Activated CD4-positive, alpha-beta T cell treated with anti-CD3 and anti-CD28 coated beads for 36 hours (primary cell): ENCODE measurements at places on chromosomes 1 and 21. TPM values are rescaled to one million over a fixed set of nuclear protein-coding genes. Genes with fewer than 3 reads are reported as not detected.

Gene CTTNBP2NL
- total RNA-seq: 3.3 TPM

Gene ZMYND12
- 1.6 TPM for total RNA-seq

Gene GUCA2B
- total RNA-seq: not detected

Gene PDPN
- not detected for total RNA-seq

Gene S100A5
- total RNA-seq: 2.4 TPM

Gene CELA2B
- not detected for total RNA-seq

Gene S100B
- not detected for total RNA-seq

Gene TNFSF4
- 0.33 TPM for total RNA-seq

Gene TIAM1
- 72.6 TPM for total RNA-seq

Gene BTBD8
- 1.8 TPM for total RNA-seq

Gene PDC
- total RNA-seq: not detected

Gene ABCB10
- total RNA-seq: 18.4 TPM

Gene HAO2
- total RNA-seq: not detected

Gene CLIC6
- 0.11 TPM for total RNA-seq

Gene CCDC185
- total RNA-seq: not detected

Gene LIN9
- total RNA-seq: 10.6 TPM

Gene TFAP2E
- total RNA-seq: 0.53 TPM

Gene RAB7B
- not detected for total RNA-seq

Gene HSPA13
- 50.2 TPM for total RNA-seq

Gene ACTA1
- not detected for total RNA-seq

Gene PLA2G2C
- 0.58 TPM for total RNA-seq

Gene COL8A2
- 0.05 TPM for total RNA-seq

Gene FYB2
- not detected for total RNA-seq

Gene VANGL2
- 0.12 TPM for total RNA-seq

Gene GBP5
- total RNA-seq: 137 TPM

Gene CCNL2
- 89.7 TPM for total RNA-seq

Gene LCE3E
- not detected for total RNA-seq

Gene OR2L8
- total RNA-seq: not detected

Gene C1QA
- total RNA-seq: not detected

Gene CASZ1
- 3.7 TPM for total RNA-seq

Gene ENAH
- total RNA-seq: 0.81 TPM

Gene TARBP1
- total RNA-seq: 41.5 TPM

Gene DIO1
- total RNA-seq: not detected

Gene GBP7
- total RNA-seq: not detected

Gene MYCL
- 0.11 TPM for total RNA-seq
